ENCODE measurements at places on chromosomes 3 and 15.

DNA sequence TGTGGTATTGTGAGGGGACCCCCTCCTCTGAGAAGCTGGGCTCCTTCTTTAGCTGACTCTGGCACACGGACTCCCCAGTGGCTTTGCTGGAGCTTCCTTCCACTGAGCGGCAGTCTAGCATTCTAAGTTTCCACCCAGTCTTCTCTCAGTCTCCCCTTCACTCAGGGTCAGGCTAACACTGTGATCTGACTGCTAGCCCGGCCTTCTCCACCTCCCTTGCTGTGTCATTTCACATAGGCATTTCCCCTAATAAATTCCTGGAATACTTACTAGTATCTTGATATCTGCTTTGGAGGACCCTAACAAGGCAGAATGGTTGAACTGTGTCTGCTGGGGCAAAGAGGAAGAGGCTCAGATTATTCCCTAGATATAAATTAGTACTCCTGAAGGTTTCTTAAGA lies 106.2 kb upstream of the THBS1 start:
- H3K27ac ChIP-seq: no peak overlapping the region
- DNase-seq: no peak
- no peak overlapping the region for H3K4me3 ChIP-seq
- H3K27me3 ChIP-seq: no peaks in the 10 kb centered on the region

- DNase-seq: no peak
- no peak overlapping the region for H3K4me3 ChIP-seq
- no peaks in the 10 kb centered on the region for H3K4me1 ChIP-seq
- no peaks in the 10 kb centered on the region for H3K36me3 ChIP-seq
- H3K27me3 ChIP-seq: no peaks in the 10 kb centered on the region
- H3K27ac ChIP-seq: no peak overlapping the region
Measured at GRCh38 chr15:48021336-48022086, 99.3 kb upstream of the SLC24A5 start.

GRCh38 chr3:71489315-71489761 lies 94.2 kb downstream of the FOXP1 start:
- no peak for DNase-seq
- no peak overlapping the region for H3K27ac ChIP-seq
- H3K36me3 ChIP-seq: no peaks in the 10 kb centered on the region
- no peak overlapping the region for H3K4me3 ChIP-seq

DNA sequence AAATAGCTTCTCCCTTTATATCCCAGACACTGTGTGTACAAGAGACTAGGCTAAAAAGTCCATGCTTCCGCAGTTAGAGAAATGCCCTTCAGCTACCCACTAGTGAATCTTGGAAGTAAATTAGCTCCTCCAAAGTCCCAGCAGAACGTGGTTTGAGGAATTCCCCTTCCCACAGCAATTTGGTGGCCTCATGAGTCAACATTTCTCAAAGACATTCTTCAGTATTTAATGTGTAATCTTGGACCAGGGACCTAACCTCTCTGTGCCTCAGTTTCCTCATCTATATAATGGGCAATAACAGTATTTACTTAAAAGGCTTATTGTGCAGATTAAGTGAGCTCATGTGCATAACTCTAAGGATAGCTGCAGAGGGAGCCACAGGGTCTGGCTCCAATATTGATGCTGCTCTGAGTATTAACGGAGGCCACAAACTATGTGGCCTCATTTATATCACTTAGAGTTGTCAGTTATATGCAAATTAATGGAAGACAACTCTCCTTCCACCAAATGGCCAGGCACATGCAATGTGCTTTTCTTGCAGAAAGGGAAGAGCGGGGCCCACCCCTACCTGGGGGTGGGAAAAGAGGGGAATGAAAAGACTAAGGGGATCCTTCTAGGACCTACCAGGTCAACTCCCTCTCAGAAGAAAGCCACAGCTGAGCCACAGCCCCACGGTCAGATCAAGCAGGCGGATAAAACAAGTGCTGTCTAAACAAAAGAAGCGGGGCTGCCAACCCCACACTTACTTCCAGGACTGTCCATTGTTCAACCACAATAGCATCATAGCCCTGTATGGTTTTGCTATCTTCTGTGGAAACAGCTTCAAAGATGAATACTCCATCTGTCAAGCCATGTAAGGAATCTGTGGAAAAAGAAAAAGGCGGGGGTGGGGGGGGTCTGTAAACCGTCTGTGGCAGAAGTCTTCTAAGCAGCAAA lies 92.4 kb downstream of the OXNAD1 start:
- H3K36me3 ChIP-seq: peaks cover 1% of the 10 kb centered on the region
- H3K27ac ChIP-seq: no peak overlapping the region
- no peak overlapping the region for H3K4me3 ChIP-seq
- peaks cover 7% of the 10 kb centered on the region for H3K4me1 ChIP-seq
- no peak for DNase-seq

All from B cell (primary cell).